Nucleus accumbens (tissue), 56 donors: ENCODE measurements at places on chromosomes 6 and 20.

- no peak for DNase-seq
These were observed 6.3 kb downstream of the SDCBP2 start for GRCh38 chr20:1322511-1323245.

DNA sequence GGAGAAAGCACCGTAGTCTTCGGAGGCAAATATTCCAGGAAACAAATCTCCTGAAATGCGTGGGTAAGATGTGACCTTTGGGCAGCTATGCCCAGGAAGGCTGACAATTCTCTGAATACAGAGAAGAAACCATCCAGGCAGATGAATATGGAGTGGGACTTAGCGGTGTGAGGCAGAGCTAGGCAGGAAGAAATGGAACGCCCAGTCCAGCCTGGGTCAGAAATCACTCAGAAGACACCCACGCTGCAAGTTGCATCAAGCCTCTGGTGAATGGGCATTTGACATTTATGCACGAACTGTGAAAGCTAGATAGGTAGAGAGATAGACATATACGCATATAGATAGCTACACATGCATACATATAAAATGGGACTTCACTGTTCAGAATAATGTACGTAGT lies 498.5 kb downstream of the QKI start:
- no peak for DNase-seq

GRCh38 chr6:166073082-166073481 lies 94.6 kb downstream of the TBXT start:
- no peak for DNase-seq

- no peak for DNase-seq
These were observed 77.1 kb downstream of the TMEM170B start for GRCh38 chr6:11614534-11615213.

DNA sequence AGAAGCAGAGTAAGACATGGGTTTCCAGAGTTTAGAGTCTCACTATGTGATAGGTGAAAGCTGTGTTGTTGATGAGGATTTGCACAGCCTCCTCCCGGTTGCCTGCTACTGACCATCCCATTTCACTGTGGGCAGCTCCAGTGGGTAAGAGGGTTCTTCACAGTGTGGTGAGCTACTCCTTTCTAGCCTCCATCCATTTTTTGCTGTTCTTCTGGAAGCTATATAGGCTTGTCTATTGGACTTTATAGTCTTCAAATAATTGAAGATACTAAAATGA lies 13.4 kb downstream of the UST start:
- DNase-seq = no peak

GRCh38 chr20:19725814-19726525 lies 32.1 kb upstream of the RIN2 start:
- no peak for DNase-seq

GRCh38 chr6:167757249-167757648 lies 69.5 kb upstream of the AFDN start:
- DNase-seq = no peak

DNA sequence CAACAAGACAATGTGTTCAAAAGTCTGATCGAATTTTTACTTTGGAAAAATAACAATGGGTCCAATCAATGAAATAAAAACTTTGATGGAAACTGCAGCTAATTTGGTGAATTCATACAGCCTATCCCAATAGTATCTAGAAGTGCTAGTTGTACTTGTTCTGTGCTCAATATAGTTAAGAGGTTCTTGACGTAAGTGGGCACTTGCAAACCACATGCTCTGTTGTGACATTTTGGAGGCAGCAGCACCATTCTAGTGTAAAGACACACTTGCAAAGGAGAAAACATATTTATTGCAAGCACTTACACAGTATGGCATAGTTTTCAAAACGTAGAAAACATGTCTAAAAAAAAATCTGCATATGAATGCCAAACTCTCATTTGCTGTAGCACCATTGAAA lies 6.7 kb upstream of the KLHL31 start:
- no peak for DNase-seq

- no peak for DNase-seq
These were observed 2.6 kb downstream of the MEP1A start for GRCh38 chr6:46795816-46796215.

DNA sequence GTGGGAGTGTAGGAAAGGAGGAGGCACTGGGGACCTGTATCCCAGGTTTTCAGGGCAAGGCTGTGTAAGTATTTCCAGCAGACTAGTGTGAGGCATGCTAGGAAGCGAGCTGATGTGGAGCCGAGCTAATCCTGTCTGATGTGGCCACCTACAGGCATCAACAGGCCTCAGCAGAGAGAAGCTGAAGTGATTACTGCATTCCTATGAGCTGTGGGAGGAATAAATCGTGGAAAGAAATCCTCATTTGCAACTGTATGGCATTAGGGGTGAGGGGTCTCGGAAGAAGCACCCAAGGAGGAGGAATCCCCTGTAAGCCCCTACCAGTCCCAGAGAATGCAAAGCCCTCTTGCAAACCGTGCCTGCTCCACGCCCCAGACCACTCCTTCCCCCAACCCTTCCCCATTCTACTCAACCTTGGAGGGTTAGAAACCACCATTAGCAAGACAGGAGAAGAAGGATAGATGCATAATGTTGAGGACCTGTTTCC lies 41.6 kb downstream of the C6orf15 start:
- peak; percentile 54 for DNase-seq

- DNase-seq = no peak
These were observed 390.7 kb upstream of the POU3F2 start for GRCh38 chr6:98443633-98444032.

DNA sequence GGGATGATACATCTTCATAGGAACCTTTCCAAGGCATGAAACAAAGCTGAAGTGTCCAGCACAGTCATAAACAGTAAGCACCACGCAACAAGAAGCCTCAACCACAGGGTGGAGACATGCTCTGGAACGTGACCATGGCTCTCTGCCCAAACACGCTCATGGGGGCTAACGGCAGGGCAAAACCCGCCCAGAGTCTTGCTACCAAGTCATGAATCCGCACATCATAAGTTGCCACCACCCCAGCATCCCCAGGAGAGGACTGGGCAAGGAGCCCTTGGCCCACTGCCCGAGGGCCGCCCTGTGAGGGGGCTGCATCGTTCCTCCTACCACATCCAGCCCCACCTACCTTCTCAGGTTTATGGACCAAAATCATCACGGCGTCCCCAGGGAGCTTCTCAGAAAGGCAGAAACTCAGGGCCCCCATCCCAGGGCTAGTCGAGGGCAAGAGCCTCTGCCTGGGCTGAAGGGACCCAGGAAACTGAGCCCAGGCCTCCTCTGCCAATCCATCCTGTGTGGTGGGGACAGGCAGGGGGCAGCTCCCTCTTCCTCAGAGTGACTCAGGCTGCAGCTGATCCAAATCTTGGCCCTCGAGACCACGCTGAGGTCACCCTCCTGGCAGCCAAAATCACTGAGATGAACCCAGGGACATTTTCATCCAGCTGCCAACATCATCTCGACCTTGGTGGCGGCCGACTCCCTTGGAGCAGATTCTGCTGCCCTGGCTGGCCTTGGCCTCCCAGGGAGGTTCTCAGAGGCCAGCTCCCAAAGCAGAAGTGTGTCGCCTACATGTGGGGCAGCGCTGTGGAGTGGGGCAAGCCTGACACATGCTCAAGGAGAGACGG lies 42.6 kb downstream of the BMP7 start:
- peak; percentile 42 for DNase-seq

DNA sequence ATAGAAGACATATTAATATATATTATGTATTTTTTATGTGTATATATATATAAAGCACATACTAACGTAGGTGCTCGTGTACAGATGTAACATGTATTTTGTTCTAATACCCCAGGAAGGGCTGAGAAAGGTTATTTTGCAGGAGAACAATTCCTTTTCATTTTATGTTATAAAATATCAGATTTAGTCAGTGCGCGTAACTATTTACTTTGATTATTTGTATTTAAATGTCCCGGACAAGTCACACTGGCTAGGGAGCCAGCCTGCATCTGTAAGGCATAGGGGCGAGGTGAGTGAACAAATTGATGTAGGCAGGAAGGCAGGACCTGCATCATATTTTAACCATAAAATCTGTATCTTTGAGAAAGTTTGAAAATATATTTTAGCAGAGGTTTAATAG lies 74.1 kb downstream of the BMP7 start:
- DNase-seq = no peak

- DNase-seq = no peak
These were observed 79.0 kb downstream of the SAMD3 start for GRCh38 chr6:130143709-130144108.

DNA sequence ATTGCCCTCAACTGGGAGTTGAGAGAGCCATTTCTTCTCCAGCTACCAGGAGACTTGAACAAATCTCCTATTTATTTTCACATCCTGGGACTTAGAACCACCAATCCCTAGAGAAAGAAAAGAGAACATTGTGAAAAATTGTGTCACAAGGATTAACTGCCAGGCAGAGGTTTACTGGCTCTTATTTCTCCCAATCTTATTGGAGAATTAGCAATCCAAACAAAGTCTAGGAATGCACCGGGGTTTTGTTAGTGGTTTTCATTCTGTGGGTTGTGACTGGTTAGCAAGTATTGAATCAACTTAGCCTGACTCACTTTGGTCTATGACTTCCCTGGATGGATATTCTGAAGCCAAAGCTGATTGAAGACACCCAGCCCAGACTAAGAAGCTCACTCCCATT lies 21.2 kb upstream of the ENPP5 start:
- no peak for DNase-seq

DNA sequence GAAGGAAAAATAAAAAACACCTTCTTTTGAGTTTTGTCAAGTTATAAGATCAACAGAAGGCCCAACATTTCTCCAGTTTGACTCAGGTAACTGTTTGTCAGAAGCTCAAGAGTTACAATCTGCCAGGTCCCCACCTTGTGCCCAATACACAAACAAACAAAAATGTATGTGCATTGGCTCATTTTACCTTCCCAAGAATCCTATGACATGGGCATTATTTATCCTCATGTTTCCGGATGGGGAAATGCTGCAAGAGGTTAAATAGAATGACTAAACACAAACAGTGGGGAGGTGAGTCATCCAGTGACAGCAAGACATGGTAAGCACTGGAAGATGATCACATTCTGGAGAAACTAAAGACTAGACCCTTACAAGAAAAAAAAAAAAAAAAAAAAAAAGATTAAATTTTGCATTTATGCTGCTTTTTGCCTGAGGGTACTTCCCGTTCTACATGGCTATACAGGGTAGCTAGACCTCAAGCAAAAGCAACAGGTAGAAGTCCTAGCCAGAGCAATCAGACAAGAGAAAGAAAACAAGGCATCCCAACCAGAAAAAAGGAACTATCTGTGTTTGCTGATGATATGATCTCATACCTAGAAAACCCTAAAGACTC lies 23.6 kb upstream of the ANKRD60 start:
- no peak for DNase-seq

DNA sequence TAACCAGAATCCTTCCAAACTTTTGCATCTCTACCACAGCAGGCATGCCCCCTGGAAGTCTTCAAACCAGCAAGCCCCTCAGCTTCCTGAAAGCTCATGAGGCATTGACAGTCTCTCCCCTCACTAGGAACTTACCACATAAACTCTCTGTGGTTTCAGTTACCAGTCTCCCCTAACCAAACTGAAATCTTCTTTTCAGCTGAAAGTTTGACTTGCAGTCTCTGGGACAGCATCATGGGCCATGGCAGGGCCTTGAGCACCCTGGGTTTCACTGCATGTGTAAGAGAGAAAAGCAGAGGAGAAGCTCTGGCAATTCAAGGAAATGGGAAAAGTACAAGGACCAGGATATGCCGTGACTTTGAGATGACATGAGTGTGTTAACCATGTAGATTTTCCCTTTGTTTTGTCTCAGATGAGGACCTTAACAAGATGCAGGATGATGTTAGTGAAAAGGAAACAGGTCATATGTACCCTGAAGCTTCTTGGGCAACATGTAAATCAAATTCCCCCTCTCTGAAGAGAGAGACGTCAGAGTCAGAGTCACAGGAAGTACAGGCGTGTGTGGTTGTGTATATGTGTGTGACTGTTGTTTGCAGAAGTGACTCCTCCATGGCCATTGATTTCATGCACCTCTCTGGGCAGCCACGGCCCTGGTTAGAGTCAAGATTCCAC lies 106.3 kb downstream of the TNFRSF21 start:
- DNase-seq = no peak

GRCh38 chr6:1325461-1326309 lies 13.8 kb downstream of the FOXQ1 start:
- DNase-seq = no peak

- peak; percentile 48 for DNase-seq
These were observed 100.6 kb upstream of the PRSS16 start for GRCh38 chr6:27146706-27147505.

DNA sequence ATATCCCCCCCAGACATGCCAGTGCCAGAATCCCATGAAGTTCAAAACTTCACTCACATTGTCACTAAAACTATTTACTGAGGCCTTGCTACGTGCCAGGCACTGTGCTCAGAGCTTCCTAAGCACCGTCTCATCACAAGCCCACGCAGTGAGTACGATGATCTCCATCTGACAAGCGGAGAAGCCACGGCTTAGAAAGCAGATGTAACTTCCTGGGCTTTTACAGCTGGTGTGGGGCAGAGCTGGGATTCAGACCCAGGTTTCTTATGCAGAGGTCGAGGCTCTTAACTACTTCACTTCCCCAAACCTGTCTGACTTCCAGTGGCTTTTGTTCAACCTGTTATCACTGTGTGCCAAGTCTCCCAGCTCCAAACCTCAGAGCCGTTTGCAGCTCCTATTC lies 8.3 kb downstream of the MDGA1 start:
- no peak for DNase-seq

DNA sequence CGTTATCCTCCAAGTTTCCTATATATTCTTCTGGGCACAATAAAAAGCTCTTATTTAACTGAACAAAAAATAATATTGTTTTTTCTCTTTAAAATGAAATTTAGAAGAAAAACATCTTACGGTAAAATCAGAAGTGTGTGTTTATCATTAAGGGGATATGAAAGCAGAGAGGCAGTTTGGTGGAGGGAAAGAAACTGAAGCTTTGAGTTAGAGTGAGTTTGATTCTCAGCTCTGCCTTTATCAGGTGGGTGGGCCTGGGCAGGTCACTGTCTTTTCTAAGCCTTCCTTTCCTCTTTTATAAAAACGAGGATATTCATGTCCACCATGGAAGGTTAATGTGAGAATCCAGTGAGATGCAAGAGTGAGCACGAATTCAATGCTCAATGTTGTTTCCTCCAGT lies 379.8 kb upstream of the CNR1 start:
- DNase-seq = no peak

DNA sequence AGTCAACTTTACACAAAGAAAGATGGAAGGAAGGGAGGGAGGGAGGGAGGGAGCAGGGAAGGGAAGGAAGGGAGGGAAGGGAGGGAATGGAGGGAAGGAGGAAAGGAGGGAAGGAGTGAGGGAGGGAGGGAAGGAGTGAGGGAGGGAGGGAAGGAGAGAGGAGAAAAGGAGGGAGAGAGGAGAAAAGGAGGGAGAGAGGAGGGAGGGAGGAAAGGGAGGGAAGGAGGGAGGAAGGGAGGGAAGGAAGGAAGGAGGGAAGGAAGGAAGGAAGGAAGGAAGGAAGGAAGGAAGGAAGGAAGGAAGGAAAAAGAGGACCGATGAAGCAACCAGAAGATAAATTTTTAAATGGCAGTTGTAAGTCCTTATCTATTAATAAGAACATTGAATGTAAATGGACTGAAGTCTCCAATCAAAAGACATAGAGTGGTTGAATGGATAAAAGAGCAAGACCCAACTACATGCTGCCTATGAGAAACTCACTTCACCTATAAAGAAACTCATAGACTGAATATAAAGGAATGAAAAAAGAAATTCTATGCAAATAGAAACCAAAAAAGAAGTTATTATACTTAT lies 5.7 kb upstream of the DEFB129 start:
- DNase-seq = no peak
